ENCODE measurements at places on chromosomes 4 and X.

GRCh38 chr4:24937917-24938281 lies 25.1 kb upstream of the CCDC149 start:
- DNase-seq = no peak

DNA sequence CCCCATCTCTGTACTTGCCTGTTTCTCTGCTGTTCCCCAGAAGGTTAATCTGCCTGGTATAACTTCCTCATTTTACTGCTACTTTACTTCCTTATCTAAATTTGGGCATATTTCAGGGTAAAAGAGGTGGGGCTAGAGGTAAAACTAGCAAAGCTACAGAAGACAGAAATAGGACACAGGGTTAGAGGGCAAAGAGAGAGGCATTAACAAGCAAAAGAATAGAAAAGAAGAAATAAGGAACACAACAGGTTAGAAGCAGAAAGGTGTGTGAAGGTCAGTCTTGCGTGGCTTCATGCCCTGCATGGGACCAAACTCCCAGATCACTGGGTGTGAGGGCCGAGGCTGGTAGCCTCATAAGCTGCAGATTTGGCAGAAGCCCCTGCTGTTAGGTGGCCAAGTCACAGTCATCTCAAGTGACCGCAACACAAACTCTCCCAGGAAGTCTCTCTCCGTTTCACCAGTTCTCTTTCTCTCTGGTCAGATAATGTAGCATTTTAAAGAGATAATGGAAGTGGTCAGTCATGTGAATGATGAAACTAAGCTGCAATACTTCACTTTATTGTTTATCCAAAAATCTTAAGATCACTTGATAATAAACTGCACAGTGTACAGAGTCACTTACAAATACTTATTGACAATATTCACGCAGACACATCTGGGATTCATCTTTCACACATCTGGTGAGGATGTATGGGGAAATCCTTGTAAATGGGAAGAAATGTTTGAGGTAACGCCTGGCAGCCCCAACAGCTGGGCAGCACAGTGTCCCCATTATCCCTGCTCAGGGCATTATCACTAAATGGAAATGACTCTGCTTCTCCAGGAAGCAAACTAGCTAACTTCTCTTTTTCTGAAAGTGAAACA lies 16.4 kb downstream of the TMEM154 start:
- DNase-seq = no peak

DNA sequence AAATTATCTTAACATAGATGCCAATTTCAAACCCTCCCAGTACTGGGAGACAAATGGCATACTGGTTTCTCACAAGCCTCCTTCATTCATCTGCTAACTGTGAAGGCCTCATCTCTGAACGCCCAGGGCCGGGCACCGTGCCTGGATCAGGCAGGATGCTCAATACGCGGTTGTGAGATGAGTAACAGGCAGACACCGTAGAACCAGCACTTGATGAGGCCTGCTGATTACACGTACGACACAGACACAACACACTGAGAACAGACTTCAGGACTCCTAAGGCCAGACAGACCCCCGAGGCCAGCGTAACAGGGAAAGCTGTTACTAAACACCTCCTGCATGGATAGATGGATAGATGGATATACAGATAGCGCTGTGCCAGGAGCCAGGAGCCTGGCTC lies 154.6 kb downstream of the AFAP1 start:
- DNase-seq = no peak

- DNase-seq = no peak
Observed at GRCh38 chr4:2788532-2789103, 4.3 kb upstream of the SH3BP2 start.

DNA sequence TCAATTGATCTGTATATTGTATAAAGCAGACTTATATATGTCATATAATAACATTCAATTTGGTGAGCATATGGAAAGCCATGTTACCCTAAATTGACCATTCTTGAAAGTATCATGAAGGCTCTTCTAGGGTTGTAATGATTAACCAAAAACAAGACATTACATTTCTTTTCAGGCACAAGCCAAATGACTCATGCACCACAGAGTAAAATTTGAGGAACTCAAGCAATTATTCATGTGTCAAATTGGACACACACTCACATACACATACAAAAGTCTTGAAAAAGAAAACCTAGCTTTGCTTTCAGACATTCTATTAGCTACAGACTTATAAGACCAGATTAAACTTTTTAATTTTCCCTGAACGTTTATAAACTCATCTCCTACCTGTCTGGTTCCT lies 146.5 kb upstream of the PCDH18 start:
- no peak for DNase-seq
